ENCODE measurements at places on chromosomes 1 and 21.

GRCh38 chr1:212315907-212316306, 30.7 kb downstream of the PPP2R5A start:
- peak; percentile 27 for DNase-seq

DNA sequence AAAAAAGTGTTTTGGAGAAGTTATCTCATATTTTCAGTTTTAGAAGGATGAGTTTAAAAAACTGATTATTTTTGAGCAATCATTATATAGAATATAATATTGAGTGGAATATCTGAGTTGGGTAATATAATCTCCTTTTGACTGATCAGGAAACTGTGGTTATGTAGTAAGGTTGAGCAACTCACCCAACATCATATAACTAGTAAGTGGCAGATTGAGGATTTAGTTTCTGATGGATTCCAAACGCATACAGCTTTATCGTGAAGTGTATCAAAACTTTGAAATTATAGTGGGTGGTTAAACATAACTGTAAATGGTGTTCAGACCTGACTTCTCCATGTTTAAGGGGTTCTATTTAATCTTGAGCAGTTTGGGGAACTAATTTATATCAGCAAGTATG, 98.6 kb downstream of the OLFM3 start:
- DNase-seq = no peak

DNA sequence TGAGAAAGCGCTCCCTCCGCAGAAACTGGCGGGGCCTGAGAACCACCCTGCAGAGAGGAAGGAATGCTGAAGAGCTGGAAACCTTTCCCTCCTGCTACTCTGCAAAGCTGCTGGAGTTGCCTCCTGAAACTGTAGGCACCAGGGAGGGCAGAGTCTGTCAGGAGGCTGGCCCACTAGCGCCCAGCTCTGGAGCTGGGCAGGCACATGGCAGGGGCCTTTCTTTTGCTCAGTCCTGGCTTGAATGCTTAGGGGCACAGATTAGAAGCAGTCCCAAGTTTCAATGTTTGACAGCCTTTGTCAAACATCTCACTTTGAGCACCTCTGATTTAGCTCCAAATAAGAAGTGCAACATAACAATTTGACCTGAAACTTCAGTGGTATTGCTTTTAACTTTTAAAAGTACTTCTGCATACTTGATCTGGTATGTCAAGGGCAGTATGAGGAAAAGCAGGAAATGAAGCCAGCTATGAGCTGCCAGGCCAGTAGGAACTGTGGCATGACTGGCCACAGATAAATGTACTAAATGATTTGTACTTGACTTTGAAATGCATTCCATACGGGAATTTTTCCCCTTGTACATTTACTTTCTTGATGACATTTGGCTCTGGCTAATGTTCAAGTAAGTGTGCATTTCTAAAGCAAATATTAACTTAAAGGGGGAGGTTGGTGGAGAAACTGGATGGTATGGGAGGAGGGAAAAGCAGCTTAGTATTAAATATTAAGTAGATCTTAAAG, 7.2 kb downstream of the C1orf116 start:
- peak; percentile 56 for DNase-seq

DNA sequence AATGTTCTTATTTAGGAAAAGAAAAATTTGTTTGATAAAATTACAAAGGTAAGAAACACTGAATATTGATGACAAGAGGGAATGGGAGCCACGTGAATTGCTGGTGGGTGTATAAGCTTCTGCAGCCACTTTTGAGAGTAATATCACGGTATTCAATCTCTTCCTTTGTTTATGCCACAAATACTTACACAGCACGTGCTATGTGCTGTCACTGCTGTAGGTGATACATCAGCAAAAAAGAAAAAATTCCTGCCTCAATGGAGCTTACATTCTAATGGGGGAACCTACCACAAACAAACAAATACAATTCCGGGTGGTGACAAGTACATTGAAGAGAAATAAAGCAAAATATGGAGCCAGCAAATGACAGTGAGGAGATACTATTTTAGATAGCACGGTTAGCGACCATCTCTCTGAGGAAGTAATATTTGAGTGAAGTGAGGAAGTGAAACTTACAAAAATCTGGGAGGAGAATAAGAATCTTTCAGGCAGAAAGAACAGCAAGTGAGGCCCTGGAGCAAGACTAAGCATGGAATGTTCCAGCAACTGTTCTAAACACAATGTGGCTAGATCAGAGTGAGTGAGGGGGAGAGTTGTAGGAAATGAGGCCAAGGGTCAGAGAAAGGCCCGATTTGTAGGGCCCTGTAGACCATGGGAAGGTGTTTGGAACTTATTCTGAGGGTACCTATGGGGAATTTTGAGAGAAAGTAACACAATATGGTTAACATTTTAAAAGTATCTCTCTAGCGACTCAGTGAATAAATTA, 2.6 kb upstream of the FCRLB start:
- DNase-seq = no peak

- DNase-seq = no peak
Observed at GRCh38 chr1:155694167-155694566, 5.3 kb downstream of the DAP3 start.

- DNase-seq = no peak
Observed at GRCh38 chr1:70431317-70431716, 20.2 kb downstream of the CTH start.

DNA sequence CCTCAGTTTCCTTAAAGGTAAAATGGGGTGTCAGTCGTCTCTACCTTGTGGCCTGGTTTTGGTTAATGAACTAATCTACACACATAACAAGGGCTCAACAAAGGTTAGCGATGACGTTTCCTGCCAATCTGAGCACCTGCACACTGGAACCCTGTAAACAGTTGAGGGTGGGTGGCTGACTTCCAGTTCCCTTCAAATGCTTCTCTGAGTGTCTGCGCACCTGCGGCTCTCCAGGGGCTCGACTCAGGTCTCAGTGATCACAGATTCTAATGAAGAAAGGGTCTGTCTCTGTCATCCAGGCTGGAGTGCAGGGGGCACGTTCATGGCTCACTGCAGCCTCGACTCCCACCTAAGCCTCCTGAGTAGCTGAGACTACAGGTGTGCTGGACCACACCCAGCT, 3.3 kb upstream of the AGPAT3 start:
- no peak for DNase-seq

- DNase-seq = no peak
Observed at GRCh38 chr1:22331618-22332423, 119.8 kb upstream of the ZBTB40 start.

DNA sequence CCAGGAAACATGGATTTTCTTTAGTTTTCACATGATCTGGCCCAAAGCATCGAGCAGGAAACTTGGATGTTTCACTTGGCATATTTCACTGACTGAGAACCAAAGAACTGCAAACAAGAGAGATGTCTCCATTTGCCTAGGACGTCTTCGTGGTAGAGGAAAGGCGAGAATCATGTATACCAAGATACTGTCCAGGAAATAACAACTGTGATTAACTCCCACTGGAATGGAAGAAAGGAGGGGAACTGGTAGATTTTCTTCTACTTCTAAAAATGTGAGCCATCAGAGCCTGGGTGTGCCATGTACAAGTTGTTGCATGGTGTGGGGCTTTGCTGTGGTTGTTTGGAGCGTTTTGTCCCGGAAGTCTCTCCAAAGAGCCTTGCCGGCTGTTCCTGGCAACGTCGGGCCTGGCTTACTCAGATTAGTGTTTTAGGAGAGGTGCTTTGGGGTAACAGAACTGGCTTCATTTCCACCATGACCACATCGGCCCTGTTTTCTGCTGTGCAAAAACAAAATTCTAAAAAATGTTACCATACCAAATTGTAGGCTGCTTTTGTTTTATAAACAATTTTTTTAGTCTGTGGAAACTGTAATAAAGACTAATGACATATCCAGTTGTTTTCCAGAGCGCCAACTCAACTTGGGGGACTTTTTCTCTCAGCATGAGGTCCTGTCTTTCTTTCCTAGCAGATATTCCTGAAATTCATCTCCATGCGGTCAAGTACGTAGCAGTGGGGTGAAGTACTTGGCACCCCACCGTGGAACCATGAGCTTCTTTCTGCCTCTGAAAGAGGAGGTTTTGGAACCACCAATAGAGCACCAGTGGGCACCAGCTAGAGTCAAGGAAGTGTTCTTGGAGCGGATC, 118.3 kb downstream of the TM2D1 start:
- DNase-seq = peak; percentile 55

DNA sequence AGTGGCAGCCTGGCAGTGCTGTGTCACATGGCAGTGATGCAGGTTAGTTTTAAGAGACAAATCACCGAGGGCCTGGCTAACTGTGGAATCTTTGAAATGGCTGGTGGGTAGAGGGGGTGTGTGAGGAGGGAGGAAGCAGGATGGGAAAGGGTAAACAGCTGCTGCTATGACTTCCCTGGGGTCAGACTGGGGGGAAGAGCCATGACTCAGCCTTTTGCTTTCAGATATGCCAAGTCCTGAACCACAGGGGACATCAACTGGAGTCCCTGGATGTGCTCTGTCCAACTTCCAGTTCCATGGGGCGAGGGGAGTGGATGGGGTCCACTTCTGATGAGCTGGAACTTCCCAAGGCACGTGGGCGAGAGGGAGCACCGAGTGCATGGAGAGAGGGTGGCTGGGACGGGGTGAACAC, 121.1 kb upstream of the ADAR start:
- DNase-seq = no peak

DNA sequence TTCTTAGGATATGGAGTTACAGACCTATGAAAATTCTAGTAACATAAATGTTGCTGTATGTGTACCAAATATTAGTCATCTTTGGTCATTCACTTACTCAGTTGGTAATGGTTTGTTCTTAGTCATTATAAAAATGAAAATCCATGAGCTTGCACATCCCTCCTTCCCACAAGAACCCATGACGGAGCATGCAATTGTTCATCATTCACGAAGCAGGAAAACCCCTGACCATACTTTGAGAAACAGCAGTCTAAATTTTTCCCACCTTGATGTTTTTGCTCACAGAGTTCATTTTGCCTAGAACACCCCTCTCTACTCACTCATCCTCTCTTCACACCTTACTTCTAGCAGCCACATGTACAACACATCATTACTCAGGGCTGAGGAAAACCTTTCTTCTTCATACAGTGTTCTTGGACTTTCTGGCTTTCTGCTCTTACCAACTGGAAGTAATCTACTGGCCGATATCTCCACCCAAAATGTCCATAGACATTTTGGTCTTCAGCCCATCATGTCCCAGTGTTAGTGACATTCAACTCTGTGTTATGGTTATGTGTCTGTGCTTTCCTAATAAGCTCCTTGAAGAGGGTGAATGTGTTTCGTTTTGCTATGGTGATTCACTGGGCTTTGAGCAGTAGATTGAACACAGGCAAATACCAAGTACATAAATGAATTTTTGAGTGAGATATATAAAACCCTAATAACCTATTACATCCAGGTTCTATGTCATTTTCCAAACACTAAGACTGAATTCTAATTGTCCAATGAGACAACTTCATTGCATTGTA, 189.9 kb downstream of the ZC3H11B start:
- peak; percentile 30 for DNase-seq

DNA sequence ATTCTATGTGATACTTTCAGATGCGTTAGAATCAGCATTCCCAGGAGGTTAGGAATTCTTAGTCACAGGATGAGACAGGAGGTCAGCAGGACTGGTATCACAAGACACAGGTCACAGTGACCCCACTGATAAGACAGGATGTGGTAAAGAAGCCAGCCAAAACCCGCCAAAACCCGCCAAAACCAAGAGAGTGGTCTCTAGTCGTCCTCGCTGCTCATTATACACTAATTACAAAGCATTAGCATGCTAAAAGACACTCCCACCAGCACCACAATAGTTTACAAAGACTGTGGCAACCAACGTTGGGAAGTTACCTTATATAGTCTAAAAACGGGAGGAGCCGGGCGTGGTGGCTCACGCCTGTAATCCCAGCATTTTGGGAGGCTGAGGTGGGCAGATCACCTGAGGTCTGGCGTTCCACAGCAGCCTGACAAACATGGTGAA, 13.9 kb upstream of the ACTA1 start:
- no peak for DNase-seq

GRCh38 chr1:72466376-72466775, 184.0 kb upstream of the NEGR1 start:
- no peak for DNase-seq

- peak; percentile 68 for DNase-seq
Observed at GRCh38 chr1:61254634-61255357, 172.4 kb downstream of the NFIA start.

GRCh38 chr1:167517535-167518330, 596 bp downstream of the CD247 start:
- no peak for DNase-seq

DNA sequence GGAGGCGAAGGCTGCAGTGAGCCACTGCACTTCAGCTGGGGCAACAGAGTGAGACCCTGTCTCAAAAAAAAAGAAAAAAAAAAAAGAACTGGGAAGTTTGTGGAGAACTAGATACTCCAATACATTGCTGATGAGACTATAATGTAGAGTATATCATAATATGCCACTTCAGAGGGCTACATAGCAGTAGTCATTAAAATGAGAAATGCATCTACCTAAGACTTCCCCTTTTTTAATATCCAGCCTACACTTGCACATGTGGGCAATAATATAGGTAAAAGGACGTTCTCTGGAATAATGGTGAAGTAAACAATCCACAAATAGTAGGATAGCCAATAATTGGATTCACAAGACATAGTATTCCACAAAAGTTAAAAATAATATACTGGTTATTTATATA, 311.0 kb downstream of the HLX start:
- DNase-seq = no peak

GRCh38 chr1:219931033-219931432, 2.7 kb upstream of the SLC30A10 start:
- no peak for DNase-seq

DNA sequence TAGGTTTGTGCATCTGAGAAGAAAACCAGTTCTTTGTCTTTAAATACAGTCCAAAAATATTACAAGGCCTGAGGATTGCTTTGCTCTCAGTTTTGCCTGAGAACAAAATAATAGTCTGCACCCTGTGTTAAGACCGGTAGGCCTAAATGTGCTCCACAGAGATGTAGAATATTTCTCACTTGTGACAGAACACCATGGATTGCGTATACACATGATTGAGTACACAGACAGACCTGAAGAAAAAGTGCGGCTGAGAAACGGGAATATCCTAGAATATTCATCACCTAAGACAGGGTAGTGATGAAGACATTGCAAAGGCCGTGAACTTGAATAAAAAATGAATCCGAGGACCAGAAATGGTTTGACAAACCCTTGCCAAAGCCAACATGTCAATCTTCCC, 155.4 kb downstream of the BRINP3 start:
- DNase-seq = no peak

DNA sequence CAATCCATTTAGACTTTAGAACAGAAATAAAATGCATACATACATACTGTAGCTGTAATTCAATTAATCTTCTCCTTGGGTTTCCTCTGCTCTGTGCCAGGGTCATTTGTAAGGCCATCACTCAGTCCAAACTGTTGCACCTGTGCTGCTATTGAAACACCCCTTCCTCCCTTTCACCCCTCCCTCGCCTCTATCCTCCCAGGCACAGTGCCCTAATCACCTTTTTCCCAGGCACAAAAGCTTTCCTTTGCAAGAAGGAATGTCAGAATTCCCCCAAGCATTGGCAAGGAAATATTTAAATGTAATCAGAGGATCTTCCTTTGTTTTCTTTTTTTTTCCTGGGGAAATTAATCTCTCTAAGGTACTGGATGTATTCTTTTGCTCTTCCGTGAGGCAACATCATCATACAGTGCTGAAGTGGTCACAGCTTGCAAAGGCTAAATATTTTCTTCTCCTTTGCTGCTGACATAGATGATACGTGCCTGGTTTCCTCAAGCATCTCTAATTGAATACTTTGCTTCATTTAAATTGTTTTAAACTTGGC, 339.3 kb upstream of the NR5A2 start:
- DNase-seq = no peak

All from fibroblast of gingiva (primary cell).